ENCODE measurements at places on chromosomes 6 and 20. TPM values are rescaled to one million over a fixed set of nuclear protein-coding genes. Genes with fewer than 3 reads are reported as not detected.

- DNase-seq = peak; percentile 15
- no peaks in the 10 kb centered on the region for H3K27me3 ChIP-seq
Observed at GRCh38 chr6:38861926-38862401, 146.9 kb downstream of the DNAH8 start.

- no peaks in the 10 kb centered on the region for H3K4me1 ChIP-seq
- no peaks in the 10 kb centered on the region for H3K27me3 ChIP-seq
- H3K36me3 ChIP-seq = no peaks in the 10 kb centered on the region
Observed at GRCh38 chr6:109595998-109596397, 95.0 kb downstream of the AK9 start.

GRCh38 chr20:35199740-35200139, 26.8 kb upstream of the MMP24 start:
- H3K4me3 ChIP-seq = no peak overlapping the region
- DNase-seq = no peak
- H3K36me3 ChIP-seq = no peaks in the 10 kb centered on the region
- H3K4me1 ChIP-seq = no peaks in the 10 kb centered on the region
- no peak overlapping the region for H3K27ac ChIP-seq

SAMD5 gene
- total RNA-seq = 11.2 TPM

All from left lung (tissue), 14 donors.